CD4-positive, alpha-beta T cell treated with Interleukin-12 subunit alpha and Interleukin-12 subunit beta, for 1 hour (primary cell): ENCODE measurements at places on chromosomes 3 and 15.

- DNase-seq, result no peak
Measured at GRCh38 chr3:126360714-126361060, 3.5 kb upstream of the KLF15 start.

GRCh38 chr3:135762188-135762856 lies 203.2 kb upstream of the PPP2R3A start:
- DNase-seq, result no peak

GRCh38 chr15:56168394-56168793 lies 75.3 kb downstream of the RFX7 start:
- no peak for DNase-seq

DNA sequence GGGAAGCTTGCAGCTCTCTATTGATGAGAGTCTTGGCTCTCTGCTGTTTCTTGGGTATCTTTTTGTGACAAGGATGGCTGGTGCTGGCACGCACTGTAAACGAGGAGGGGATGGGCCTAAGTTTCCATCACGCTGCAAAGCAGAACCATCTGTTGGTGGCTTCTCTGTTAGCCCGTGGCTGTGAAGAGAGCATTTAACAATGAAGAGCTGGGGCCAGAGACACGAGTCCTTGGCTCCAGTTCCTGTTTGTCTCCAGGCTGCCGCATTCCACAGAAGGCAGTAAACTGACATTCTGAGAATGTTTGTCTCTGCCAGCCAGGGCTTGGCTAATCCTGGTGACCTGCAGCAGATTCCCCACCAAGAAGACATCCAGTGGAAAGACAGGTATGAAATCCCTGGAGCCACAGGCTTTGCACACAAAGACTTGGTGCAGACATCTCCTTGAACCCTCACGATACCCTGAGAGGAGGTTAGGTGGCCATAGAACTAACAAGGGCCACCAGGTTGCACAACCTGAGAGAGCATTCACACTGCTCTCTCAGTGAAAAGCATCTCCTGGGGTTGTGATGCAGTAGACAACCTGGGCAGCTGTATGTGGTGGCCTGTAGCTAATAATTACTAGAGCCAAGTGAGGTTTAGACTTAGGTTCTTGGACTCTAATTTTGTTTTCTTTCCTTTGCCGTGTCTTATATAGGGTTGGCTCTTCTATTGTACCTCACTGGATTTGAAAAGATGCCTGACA lies 130.9 kb downstream of the ASB7 start:
- no peak for DNase-seq

DNA sequence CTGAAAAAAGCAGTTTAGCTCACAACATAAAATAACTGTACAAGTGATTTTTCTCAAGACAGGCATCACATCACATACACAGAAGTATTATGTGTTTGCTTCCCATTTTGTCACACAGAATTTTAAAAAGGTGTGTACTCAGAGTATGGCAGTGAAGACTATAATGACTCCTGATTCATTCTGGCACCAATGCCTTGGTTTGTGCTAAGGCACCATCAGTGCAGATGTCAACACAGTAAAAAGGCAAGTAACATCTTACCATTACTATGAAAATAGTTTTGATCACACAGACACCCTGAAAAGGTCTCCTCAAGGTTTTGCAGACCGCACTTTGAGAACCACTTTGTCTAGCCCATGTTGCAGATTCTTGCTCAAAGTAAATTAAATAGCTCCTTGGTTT lies 191.6 kb downstream of the KLHL25 start:
- DNase-seq, result no peak

DNA sequence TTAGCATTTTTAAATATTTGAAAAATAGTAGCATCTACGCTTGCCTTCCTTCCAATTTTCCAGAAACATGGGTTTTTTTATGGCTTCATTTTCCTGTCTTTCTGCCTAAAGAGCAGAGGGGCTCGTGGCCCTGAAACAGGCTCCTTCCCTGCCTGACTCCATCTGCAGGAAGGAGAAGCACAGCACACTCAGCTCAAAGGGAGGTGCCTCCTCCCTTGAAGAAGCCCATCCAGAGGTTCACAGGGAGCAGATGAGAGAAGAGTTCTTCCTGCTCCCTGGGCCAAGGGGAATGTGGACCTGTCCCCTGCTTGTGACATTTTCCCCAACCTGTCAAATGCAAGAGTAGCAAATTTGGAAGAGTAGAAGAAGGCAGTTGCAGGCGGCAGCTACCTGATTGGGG lies 55.8 kb downstream of the BBX start:
- no peak for DNase-seq

GRCh38 chr3:52268036-52268435 lies 10.4 kb downstream of the WDR82 start:
- peak; percentile 46 for DNase-seq

GRCh38 chr3:177735431-177735830 lies 538.1 kb upstream of the TBL1XR1 start:
- no peak for DNase-seq

DNA sequence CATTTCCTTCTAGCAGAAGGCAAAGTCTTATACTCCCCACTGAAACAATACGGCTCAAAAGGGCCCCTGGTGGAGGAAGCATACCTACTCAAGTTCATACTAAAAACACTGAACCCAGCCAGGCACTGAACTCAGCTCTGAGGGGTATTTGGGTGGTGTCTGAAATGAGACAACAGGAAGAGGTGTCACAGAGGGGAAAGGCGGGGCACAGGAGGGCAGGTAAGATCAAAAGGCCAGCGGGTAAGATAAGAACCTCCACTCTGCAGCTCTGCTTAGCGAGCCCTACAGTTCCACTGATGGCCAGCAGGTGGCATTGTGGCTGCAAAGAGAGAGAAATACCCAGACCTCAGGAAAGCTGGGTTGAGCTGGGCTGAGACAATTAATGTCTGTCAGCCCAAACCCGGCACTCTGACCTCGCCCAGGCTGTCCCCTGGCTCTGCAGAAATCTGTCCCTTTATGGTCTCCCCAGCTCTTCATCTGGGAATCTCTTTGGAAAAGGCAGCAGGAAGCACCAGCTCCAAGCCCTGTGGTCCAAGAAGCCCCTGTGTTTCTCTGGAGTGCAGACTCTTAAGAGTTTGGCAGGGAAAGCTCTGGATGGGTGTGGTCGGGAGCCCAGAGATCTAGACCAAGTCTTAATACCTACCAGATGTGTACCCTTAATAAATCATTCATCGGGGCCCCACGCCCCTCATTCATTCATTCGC lies 8.4 kb downstream of the MFGE8 start:
- DNase-seq, result peak; percentile 96

- no peak for DNase-seq
Measured at GRCh38 chr3:170259907-170260306, 37.7 kb downstream of the PRKCI start.

DNA sequence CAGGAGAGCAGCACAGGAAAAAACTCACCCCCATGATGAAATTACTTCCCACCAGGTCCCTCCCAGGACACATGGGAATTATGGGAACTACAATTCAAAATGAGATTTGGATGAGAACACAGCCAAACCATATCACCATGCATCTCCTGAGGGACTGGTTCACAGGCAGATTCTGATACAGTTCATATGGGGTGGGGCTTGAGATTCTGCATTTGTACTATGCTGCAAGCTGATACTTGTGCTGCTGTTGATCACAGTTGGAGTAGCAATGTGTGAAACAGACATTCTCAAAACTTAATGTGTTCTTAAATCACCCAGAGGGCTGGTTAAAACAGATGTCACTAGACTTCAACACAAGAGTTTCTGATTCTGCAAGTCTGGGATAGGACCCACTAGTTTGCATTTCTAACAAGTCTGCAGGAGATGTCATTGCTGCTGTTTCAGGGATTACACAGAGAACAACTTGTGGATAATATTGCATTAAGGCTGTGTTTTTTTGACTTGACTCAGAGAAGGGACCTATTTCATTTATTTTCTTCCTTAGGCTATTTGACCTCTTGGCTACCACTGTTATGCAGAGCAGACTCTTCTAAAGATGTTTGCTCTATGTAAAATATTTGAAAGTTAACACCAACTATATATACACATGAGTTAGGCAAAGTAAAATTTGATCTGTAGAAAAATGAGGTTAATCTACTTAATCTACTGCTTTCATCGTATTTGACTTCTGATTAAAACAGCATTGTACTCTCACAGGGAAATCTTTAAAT lies 194.2 kb upstream of the CNTN3 start:
- DNase-seq, result no peak

- no peak for DNase-seq
Measured at GRCh38 chr3:114903213-114903612, 243.9 kb downstream of the ZBTB20 start.

DNA sequence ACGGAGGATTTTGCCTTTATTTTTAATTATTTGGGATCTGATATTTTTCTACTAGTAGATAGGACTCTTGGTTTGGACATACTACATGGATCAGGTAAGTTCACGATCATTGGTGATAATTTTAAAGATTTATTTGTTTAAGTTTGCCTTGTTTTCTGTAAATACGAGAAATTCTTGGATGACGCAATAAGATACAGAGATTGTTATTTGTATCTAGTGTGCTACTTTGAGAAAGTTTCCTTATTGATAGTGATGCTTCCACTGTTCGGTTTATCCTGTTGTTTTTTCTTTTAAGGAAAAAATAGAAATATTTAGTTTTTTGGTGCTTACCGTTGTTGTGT lies 577 bp downstream of the CHD2 start:
- no peak for DNase-seq

- no peak for DNase-seq
Measured at GRCh38 chr3:120438216-120438615, 12.6 kb downstream of the FSTL1 start.

- DNase-seq, result no peak
Measured at GRCh38 chr3:148344521-148344920, 353.2 kb upstream of the AGTR1 start.

GRCh38 chr15:74262151-74262550 lies 26.0 kb downstream of the CCDC33 start:
- DNase-seq, result no peak

- DNase-seq, result peak; percentile 42
Measured at GRCh38 chr3:195129644-195130492, 141.1 kb downstream of the XXYLT1 start.

DNA sequence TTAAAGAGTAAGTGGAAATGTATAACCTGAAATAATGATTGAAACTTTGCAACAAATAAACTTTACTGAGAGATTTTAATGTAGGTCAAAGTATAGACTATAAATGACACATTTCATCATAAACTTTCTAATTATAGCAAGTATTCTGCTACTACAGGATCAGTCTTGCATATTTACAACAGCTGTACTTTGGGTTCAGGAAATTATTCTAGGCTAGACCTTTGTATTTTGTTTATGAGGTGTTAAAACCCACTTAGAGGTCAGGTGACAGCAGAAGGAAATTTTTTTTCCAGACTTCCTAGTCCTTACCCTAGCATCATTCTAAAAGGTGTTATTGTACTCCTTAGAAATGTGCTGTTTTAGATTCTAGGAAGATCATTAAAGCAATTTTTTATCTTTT lies 2.3 kb downstream of the RNF7 start:
- DNase-seq, result no peak

GRCh38 chr3:1616744-1617143 lies 481.9 kb upstream of the CNTN4 start:
- DNase-seq, result no peak

- DNase-seq, result no peak
Measured at GRCh38 chr3:111277226-111277625, 205.6 kb downstream of the NECTIN3 start.

- DNase-seq, result no peak
Measured at GRCh38 chr15:39058351-39059131, 493.9 kb upstream of the RASGRP1 start.

GRCh38 chr15:36887214-36887961 lies 213.0 kb downstream of the MEIS2 start:
- no peak for DNase-seq

DNA sequence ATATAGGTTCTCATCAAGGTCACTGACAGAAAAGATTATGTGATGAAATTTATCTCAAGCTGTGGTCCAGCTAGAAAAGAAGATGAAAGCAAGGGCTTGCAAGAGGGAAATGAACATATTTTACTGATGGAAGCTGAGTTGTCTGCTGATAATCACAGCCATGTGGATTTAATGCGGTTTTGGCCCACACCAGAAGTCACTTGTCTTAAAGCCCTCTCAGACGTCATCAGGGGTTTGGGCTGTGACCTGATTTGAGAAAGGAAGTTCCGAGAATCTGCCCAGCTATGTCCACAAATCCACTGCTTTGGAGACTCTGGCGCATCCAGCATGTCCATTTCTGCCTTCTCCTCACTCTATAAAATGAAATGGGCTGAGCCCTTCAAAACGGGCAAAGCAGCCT lies 278.4 kb downstream of the SUCLG2 start:
- DNase-seq, result no peak

- DNase-seq, result no peak
Measured at GRCh38 chr3:9278498-9278897, 29.1 kb upstream of the SRGAP3 start.

GRCh38 chr3:102026656-102027055 lies 177.3 kb downstream of the NFKBIZ start:
- no peak for DNase-seq

DNA sequence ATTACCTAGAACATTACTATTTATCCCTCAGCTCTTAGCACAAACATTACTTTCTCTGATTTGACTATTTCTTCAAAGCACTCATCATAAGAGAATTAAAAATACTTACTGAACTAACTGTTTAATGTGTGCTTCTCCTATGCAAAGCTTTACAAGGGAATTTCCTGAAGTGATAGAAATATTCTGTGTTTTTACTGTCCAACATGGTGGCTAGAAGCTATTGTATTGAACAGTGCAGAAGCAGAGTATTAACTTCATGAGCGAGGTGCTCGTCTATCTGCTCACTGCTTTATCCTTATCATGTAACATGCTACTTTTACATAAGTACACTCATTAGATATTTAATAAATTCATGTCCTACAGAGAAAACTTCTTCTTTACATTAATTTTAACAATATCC lies 239.1 kb downstream of the ISL2 start:
- no peak for DNase-seq

- no peak for DNase-seq
Measured at GRCh38 chr3:136350132-136350531, 100.0 kb downstream of the PCCB start.

DNA sequence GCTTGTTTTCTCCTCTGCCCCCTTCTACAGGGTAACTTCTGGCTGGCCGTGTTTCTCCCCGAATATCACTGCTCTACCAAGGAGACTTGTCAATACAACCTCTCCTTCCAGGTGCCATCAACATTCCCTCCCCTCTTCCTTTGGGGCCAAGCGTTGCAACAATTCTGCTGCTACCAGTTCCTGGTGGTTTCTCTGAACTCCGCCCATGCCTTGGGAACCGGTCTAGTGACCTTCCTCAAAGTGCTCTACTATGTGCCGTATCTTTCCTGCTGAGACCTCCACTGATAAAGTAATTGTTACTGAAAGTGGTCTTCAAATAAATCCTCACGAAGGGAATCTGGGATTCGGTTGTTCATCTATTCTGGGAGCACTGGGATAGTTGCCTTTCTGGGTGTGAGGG lies 26.2 kb downstream of the PCSK6 start:
- no peak for DNase-seq
